ENCODE measurements at places on chromosomes 1 and 21. TPM values are rescaled to one million over a fixed set of nuclear protein-coding genes. Genes with fewer than 3 reads are reported as not detected.

Gene TNFSF4
- total RNA-seq = 1.6 TPM

- peak; percentile 62 for DNase-seq
Measured at GRCh38 chr21:46229133-46229922, 754 bp upstream of the LSS start.

GRCh38 chr1:22876359-22877111 is 96.1 kb downstream of the LACTBL1 start:
- no peak for DNase-seq

DNA sequence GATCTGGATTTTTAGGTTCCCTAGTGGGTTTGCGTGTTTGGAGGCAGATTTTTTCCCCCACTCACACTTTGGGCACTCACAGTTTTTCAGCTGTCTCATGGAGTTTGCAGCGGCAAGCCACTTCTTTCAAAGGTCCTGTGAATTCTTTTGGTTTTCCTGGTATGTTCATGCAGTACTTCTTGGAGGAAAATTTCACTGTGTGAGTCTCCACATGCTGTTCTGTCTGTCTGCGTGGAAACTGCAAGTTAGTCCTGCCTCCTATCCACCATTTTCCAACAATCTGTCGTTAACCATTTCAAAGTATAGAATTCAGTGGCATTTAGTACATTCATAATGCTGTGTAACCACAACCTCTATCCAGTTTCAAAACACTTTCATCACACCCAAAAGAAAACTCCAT is 793 bp upstream of the FMO1 start:
- DNase-seq = no peak
